Testis (tissue), 5 donors: ENCODE measurements at places on chromosomes 1 and 21. TPM values are rescaled to one million over a fixed set of nuclear protein-coding genes. Genes with fewer than 3 reads are reported as not detected.

- H3K27me3 ChIP-seq: no peaks in the 10 kb centered on the region
- DNase-seq: no peak
Measured at GRCh38 chr1:70211541-70211940, 6.2 kb upstream of the LRRC40 start.

DNA sequence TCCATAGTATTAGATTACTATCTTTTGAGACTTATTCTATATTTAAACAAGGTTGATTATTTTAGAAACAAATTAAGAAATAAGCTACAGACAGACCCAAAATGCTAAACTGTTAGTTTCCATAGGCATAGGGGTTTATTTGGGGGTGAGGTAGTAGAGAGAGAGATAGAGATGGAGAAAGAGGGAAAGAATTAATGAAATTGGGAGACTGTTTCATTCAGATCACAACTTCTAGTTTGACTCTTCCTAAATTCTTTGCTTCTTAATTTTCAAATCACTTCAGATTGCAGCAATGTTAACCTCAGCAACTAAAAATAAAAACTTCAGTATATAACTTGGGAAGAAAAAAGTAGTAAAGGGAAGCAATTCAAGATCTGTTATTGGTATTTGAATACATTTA, 3.4 kb downstream of the JUN start:
- peaks cover 8% of the 10 kb centered on the region for H3K4me1 ChIP-seq
- no peak overlapping the region for H3K27ac ChIP-seq
- no peaks in the 10 kb centered on the region for H3K27me3 ChIP-seq
- no peak overlapping the region for H3K4me3 ChIP-seq
- DNase-seq: no peak
- no peaks in the 10 kb centered on the region for H3K36me3 ChIP-seq

DNA sequence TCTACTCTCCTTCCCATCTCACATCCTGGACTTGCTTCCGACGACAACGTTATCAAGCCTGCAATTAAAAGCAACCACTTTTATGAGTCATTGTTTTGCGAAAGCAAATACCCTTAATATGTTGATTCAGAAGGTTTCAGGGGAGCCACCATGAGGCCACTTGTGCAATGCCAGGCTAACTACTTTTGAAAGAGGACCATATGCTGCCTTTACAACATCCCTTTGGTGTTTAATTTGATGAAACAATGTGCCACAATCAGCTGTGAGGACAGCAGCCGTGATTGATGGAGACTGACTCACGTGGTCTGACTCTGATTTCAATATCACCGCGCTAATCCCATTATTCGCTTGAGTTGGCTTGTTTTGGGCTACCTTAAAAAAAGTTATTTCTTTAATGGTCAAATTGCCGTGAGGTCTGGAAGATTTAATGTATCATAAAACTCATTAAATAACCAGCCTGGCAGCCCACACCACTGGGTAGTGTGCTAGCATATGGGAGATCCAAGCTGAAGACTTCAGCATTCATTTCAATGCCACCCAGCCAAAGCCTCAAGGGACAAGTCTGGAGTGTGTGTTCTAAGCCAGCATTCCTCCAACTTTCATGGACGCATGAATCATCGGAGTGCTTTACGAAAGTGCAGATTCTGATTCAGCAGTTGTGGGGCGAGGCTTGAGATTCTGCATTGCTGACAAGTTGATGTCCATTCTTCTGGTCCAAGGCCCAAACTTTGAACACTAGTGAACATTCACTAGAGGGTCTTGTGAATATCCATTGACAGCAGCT, 73.3 kb upstream of the PAXBP1 start:
- H3K4me1 ChIP-seq: no peaks in the 10 kb centered on the region
- no peak overlapping the region for H3K27ac ChIP-seq
- no peaks in the 10 kb centered on the region for H3K27me3 ChIP-seq
- H3K36me3 ChIP-seq: no peaks in the 10 kb centered on the region

GRCh38 chr1:180791806-180792205, 120.9 kb upstream of the KIAA1614 start:
- no peaks in the 10 kb centered on the region for H3K27me3 ChIP-seq
- no peak for DNase-seq

DNA sequence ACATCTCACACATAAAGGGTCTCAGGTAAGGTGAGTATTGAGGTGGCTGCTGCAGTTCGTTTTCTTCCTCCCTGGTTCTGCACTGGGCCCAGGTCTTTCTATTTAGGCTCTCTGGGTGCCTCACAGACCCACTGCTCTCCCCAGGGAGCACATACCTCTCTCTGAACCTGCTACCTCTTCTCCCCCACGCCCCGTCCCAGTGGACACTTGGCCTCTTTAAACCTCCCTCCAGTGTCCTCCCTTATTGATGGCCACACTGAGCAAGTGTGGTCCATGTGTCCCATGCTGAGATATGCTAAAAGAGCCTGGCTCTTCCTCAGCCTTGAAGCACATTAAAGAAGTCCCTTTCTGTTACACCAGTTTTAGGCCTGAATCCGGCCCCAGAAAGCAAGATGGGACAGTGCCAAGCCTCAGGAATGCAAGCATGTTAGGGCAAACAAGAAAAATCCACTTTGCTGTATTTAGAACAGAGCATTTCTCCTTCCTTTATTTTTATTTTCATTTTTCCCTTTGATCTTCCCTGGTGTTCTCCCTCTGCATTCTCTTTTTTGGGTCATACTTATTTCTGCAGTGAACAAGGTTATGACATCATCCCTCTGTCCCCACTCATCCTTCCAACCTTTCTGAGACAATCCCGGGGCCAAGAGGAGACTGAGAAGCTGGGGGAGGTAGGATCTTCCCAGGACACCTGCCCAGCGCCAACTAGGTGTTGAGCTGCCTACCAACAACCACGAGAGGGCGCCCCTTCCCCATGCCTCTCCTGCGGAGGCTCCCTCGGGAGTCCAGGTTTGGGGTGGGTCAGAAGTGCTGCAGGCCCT, 5.0 kb upstream of the CHI3L2 start:
- H3K27ac ChIP-seq: no peak overlapping the region
- DNase-seq: peak; percentile 87
- H3K4me1 ChIP-seq: peaks cover 15% of the 10 kb centered on the region
- H3K4me3 ChIP-seq: no peak overlapping the region

- H3K27me3 ChIP-seq: no peaks in the 10 kb centered on the region
- DNase-seq: no peak
- H3K36me3 ChIP-seq: no peaks in the 10 kb centered on the region
- H3K27ac ChIP-seq: no peak overlapping the region
Measured at GRCh38 chr1:152960452-152961044, 9.9 kb upstream of the SPRR4 start.

DNA sequence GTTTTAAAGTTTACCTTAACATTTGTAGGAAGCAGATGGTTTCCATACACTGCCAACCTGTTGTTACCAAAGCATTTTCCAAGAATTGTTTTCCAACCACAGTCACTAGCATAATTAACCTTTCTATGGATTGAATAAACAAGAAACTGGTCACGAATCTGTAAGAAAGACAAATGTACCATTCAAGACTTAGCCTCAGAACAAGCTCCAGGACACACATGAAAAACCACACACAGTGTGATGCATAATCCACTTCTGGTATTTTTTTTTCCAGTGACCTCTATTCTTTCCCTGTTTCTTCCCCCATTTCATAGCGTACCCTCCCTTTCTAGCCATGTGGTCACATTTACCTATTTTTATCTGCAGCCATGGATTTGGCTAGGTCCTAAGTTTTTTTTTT, 29.6 kb upstream of the C1orf87 start:
- no peak overlapping the region for H3K4me3 ChIP-seq
- H3K27ac ChIP-seq: peak overlapping the region; percentile 33

DNA sequence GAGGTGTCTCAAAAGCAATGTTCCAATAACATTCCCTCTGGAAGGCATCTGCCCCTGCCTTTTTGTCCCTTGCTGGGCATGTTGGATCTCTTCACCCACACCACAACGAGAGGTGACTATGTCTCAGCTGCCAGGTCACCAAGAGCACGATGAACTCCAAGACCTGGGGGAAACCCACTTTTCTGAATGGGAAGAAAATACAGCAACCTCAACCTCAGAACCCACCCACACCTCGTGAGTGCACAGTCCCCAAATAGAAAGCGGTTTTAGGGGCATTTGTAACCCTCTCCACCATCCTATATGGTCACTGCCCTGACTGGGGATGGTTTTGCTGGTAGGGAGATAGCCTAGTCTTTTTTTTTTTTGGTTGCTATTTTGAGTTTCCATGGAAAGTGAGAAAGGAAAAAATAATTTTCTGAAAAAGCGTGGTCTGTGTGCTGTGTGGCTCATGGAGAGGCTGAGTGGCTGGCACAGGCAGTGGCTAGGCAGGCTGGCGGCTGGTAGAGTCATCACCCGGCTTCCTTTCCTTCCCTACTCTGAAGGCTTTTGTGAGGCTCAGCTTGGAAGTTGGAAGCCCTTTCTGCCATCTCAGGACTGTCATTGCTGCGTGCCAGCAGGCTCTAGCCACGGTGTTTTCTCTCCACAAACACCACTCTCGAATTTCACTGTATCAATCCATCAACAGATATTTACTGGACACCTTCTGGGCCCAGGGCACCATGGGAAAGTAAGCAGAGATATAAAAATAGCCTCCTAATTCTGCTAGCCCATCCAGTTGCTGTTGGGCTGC, 15.8 kb downstream of the TSPAN2 start:
- no peaks in the 10 kb centered on the region for H3K36me3 ChIP-seq
- H3K27ac ChIP-seq: no peak overlapping the region

DNA sequence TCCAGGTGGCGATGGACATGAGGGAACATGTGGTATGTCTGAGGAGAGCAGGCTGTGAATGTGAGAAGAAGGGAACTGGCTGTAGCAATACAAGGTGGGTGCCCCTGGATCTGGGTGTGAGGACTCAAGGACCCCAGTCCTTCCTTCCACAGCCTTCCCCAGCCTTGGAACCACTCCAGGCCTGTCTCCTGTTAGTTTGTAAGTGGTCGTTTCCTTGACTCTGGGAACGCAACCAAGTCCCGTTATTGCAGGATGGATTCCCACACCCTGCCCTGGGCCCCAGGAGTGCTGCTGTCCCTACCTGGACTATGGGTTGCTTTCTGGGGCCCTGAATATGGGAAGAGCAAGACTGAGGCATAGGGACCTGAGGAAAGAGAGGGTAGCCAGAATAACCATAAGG, 47.2 kb upstream of the VANGL1 start:
- H3K4me3 ChIP-seq: no peak overlapping the region
- no peak overlapping the region for H3K27ac ChIP-seq
- H3K27me3 ChIP-seq: no peaks in the 10 kb centered on the region
- no peaks in the 10 kb centered on the region for H3K36me3 ChIP-seq

- no peak overlapping the region for H3K27ac ChIP-seq
- no peak overlapping the region for H3K4me3 ChIP-seq
- DNase-seq: no peak
- no peaks in the 10 kb centered on the region for H3K36me3 ChIP-seq
- no peaks in the 10 kb centered on the region for H3K4me1 ChIP-seq
- no peaks in the 10 kb centered on the region for H3K27me3 ChIP-seq
Measured at GRCh38 chr1:179516976-179517705, 58.6 kb downstream of the NPHS2 start.

DNA sequence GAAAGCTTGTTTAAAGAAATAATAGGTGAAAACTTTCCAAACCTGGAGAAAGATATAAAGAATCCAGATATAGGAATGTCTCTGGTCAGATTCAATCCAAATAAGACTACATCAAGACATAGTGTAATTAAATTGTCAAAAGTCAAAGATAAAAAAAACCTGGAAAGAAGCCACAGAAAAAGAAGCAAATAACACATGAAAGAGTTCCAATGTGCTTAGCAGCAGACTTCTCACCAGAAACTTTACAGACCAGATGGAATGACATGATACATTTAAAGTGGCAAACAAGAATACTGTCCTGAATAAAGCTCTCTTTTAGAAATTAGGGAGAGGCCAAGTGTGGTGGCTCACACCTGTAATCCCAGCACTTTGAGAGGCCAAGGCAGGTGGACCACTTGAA, 1039.9 kb downstream of the KCNT2 start:
- no peaks in the 10 kb centered on the region for H3K4me1 ChIP-seq
- no peak overlapping the region for H3K27ac ChIP-seq

- H3K27me3 ChIP-seq: no peaks in the 10 kb centered on the region
- no peaks in the 10 kb centered on the region for H3K36me3 ChIP-seq
- DNase-seq: no peak
- H3K27ac ChIP-seq: no peak overlapping the region
- H3K4me1 ChIP-seq: peaks cover 12% of the 10 kb centered on the region
Measured at GRCh38 chr1:6906783-6907182, 121.5 kb downstream of the CAMTA1 start.

DNA sequence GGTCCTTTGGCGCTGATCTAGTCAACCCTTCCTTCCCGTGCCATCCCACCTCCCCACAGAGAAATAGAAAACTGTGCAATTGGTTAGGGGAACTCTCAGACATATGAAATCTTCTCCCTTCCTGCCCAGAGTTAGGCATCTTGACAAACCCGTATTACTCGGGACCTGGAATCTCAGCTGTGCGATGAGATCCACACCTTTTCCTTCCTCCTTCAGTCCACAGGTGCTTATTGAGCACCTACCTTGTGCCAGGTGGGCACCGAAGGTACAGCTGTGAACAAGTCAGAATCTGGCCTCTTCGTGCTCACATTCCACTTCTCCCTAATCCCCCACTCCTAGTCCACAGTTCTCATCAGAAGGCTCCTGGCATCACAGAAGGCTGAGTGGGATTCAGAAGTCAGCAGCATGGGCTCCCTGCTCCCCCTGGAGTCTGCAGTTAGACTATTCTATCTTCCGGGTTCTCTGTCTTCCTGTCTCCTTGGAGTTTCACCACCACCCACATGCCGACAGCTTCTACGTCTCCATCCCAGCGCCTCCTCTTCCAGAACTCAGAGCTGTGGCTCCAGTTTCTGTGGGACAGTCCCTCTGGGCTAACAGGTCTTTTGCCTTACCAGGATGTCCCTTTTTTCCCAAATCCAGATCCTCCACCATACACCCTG, 23.0 kb downstream of the KNCN start:
- H3K4me3 ChIP-seq: no peak overlapping the region
- H3K4me1 ChIP-seq: no peaks in the 10 kb centered on the region
- H3K27me3 ChIP-seq: no peaks in the 10 kb centered on the region
- no peak for DNase-seq
- no peaks in the 10 kb centered on the region for H3K36me3 ChIP-seq

DNA sequence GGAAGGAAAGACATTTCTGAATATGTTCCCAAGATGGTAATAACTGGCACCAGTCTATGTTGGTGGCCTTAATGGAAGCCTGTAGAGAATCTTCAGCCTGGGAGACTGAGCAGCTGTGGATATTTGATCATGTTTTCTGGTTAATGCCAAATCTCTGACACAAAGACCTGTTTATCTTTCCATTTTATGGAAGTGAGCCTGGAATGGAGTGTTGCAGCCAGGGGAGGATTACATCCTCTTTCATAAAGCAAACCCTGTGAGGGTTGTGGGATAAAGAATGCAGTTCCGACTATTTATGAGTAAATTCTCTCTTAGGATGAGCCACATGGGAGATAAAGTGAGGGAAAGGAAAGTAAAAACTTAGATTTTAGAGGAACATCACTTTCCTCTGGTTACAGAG, 144.1 kb downstream of the PCP4 start:
- no peaks in the 10 kb centered on the region for H3K4me1 ChIP-seq
- no peaks in the 10 kb centered on the region for H3K36me3 ChIP-seq
- no peak overlapping the region for H3K27ac ChIP-seq
- H3K27me3 ChIP-seq: no peaks in the 10 kb centered on the region

KDM1A gene
- total RNA-seq: 157 TPM

CYP4A22 gene
- total RNA-seq: not detected

RHCE gene
- total RNA-seq: 4.2 TPM

SPRR2F gene
- total RNA-seq: not detected

TMEM81 gene
- total RNA-seq: 5.7 TPM

TRIM17 gene
- total RNA-seq: 33.6 TPM

ACTL8 gene
- total RNA-seq: 12.6 TPM

DNM3 gene
- 8.4 TPM for total RNA-seq
